Activated T-cell treated with anti-CD3 and anti-CD28 coated beads for 1 hour (primary cell): ENCODE measurements at places on chromosomes 1 and 21.

DNA sequence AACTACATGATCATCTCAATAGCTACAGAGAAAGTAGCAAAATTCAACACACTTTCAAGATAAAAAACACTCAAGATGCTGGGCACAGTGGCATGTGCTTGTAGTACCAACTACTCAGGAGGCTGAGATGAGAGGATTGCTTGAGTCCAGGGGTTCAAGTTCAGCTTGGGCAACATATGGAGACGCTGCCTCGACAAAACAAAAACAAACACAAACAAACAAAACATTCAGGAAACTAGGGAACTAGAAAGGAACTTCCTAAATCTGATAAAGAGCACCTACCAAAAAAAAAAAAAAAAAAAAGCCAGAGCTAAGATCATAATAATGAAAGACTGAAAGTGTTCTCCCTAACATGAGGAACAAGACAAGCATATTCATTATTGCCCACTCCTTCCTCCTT, 22.8 kb upstream of the RNF186 start:
- DNase-seq, result no peak

DNA sequence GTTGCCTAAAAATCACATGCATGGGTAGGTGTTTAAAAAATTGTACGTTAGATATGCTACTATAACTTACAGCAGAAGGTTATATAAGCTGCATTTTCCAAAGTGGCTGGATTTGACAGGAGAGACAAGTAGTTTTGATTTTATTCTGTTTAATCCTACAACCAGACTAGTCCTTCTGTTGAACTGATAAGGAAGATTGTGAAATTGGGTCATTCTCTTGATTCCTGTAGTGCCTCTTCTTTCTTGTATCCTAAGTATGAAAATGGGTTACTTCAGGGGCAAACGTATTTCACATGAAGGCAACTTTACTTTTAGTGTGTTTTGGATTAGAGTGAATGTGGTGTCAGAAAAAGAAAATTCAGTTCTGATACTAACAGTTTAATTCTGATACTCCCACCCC, 19.0 kb downstream of the CDC42 start:
- DNase-seq, result no peak

DNA sequence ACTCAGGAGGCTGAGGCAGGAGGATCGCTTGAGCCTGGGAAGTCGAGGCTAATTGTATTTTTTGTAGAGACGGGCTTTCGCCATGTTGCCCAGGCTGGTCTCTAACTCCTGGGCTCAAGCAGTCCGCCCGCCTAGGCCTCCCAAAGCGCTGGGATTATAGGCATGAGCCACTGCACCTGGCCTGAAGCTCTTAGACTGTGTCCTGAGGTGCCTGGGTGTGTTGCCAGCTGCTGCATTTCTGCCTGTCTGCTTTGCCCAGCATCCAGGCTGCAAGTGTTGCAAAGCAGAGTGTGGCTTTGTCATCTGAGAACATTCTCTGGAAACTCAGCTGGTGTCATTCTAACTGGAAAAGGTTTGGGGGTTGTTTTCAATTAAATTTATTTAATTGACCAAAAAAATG, 105.0 kb downstream of the HUNK start:
- no peak for DNase-seq

DNA sequence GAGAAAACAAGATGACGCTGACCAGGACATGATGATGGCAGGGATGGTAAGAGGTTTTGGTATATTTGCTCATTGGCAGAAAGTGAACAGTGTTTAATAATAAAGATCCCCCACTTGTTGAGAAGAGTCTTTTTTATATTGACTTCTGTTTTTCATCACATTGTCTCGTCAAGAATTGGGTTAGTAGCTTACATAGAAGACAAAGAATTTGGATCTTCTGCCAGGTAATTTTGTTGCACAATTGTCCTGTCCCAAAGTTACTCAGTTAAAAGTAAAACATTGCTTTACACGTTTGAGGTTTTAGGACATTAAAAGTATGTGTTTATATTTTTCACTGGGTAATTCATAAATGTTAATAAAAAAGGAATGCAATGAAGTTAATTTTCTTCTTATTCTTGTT, 48.3 kb upstream of the LAMC2 start:
- no peak for DNase-seq

GRCh38 chr1:177983482-177984135, 13.8 kb upstream of the SEC16B start:
- no peak for DNase-seq

DNA sequence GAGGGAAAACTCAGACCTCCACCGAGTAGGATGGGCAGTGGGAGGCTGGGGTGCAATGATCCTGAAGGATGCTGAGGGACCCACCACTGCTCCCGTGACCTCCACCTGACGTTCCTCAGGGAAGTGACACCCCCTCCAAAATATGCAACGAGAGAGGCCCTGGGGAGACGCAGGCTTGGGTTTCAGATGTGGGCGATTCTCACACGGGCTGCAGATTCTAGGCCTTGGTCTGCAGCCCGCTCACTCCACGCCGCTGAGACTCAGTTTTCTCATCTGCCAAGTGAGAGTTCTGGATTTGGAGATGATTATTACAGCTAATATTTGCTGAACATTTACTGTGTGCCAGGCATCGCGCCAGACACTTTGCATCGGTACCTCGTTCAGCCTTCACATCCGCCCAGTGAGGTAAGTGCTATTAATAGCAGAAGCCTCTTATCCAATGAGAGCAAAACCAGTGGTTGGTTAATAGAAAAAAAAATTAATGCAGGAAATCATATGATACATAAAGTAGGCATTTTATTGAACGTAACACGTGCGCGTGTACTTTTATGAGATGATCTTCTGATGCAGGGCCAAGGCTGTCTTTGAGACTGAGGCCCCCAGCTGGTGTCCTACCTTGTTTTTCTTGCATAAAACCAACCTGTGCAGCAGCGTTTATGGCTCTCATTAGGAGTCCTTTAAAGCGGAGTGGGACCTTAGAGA, 102.0 kb upstream of the RUNX3 start:
- DNase-seq, result peak; percentile 44

- no peak for DNase-seq
Observed at GRCh38 chr1:41783189-41783639, 135.5 kb downstream of the HIVEP3 start.

- DNase-seq, result no peak
Observed at GRCh38 chr1:32195972-32196823, 4.2 kb upstream of the CCDC28B start.

DNA sequence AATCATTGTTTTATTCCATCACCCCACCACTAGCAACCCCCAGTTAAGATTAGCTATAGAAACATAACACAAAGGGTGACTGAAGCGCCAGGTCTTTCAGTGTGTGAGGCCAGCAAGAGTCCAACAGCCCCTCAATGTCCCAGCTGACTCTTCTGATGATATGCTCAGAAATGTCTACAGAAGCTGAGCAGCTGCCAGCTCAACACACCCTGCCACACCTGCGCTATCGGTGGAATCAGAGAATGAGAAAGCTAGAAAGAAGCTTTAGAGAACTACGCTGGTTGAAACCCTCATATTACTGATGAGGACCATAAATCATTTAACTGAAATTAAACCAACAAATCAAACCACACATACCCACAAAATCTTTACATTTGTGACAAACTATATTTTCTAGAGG, 116.2 kb downstream of the SLC45A1 start:
- DNase-seq, result no peak

DNA sequence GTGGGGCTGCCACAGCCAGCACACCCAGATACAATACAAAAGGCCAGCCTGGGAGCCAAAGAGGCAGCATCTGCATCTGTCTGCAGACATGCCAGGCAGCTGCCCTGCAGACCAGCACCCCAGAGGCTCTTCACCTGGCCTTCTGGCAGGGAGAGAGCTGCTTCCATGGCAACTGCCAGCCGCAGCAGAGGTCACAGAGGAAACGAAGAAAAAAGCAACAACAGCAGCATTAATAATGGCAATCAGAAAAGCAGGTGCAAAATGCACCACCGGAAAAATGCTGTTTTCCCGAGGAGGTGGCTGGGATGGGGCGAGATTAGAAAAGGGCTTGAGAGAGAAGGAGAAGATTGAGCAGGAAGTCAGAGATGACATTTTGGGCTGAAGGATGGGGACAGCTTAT, 309.5 kb downstream of the PCP4 start:
- DNase-seq, result no peak

- DNase-seq, result no peak
Observed at GRCh38 chr1:4046836-4047461, 146.9 kb upstream of the C1orf174 start.

GRCh38 chr1:73310797-73311381, 887.1 kb downstream of the LRRIQ3 start:
- DNase-seq, result no peak

DNA sequence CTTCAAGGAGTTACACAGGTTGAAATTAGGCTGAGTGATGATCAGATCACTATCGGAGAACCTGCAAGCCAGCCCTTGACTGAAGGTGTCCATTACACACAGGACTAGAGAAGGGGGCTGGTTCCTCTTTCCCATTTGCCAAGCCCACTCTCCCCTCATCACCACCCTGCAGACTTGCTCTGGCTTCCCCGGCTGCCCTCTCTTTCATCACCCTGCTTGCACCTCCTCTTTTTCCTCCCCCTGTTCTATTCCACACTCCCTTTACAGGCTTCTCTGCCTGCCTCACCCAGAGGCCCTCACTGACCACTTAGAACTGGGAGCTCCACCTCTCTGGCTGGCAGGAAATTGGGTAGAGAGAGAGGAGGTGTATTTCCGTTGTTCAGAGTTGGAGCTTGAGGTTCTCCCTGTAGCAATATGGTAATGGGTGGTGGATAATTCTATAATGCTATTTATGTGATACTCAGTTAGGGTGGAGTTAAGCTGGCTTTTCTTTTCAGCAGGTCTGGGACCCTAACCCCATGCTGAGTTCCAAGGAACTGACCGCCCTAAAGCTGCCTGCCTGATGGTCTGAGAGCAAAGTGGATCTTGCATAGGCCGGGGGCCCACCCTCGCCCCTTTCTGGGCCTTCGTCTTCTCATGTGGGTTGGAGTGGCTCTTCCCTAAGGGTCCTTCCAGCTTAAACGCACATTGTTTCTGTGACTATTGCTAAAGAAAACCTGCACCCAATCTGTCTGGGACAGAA, 111.8 kb upstream of the ADAR start:
- no peak for DNase-seq

DNA sequence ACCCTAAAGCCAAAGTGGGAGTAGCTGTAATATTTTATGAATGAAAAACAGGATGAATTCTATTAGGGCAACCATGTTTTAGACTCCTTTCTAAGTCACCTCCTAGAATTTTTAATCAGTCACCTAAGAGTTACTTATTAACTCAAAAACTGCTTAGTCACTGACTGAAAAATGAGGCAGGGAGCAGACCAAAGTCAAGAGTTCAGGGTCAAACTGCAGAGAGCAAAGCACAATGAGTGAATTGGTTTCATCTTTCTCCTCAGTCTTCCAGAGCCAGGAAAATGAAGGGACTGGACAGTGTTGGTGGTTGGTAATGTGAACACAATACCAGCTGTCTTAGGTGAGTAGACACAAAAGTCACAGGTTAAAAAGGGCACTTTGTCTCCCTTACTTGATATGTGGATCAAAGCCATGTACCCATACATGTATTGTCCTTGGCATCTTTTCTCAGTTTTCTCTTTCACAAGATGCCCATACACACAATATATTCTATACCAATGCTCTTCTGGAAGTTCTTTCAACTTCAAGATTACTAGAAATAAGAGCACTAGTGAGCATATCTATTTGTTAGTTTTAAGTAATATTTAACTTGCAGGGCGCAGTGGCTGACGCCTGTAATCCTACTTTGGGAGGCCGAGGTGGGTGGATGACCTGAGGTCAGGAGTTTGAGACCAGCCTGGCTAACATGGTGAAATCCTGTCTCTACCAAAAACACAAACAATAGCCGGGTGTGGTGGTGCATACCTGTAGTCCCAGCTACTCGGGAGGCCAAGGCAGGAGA, 42.2 kb downstream of the ATP1B1 start:
- DNase-seq, result no peak

DNA sequence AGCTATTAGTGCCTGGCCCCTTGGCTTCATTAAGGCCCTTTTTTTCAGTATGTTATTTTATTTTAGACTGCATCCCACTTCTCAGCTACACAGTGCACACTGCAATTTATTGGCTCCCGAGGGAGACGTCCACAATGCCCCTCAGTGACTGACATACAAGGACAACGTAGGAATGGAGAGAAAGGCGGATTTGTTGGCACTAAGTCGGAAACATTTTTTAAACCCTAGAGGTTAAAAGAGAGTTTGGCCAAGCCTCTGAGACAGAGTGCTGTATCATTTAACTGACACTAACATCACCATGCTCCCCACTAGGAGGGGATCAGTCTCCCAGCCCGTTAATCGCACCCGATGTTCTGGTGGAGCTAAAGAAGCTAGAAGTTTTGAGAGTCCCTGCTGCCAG, 45.7 kb upstream of the FOXD3 start:
- no peak for DNase-seq

GRCh38 chr1:171421413-171422020, 63.8 kb upstream of the PRRC2C start:
- no peak for DNase-seq

DNA sequence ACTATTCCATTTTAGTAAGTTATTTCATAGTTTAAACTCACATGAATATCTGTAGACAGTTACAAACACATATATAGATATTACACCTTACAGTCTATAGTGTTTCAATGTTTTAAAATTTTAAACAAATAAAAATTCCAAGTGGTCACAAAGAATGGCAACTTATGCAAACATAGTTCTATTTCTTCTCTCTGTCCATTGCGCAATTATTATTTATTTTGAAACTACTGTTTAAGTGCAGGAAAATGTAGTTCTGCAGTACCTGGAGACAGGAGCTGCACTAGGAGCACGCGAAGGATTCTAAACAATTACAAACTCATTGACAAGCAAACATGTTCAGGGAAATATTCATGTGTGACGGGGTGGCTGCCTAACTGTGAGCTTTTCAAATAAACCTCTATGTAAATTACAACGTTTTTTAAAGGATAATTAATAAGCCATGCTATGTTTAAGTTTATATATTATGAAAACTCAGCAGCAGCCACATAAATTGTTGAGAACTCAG, 312.0 kb upstream of the DUSP10 start:
- DNase-seq, result no peak

DNA sequence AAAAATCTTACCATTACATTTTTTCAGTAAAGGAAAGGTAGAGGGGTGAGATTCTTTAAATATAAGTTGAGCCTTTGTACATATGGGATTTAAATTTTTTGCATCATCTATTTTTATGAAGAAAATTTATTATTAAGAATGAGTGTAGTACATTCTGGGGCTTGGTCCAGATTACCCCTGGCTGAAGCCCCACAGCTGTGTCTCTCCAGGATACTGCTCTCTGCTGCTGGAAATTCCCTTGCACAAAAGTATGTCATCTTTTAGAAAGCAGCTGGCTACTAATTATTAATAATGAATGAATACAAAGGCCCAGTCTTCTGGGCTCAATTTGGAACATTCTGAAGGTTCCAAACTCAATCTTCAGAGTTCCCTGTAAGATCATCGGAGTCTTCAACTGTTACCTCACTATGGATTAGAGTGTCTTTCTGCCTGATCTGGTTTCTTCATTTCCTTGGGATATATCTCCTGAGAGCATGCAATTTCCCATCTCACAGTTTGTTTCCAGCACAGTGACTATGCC, 428.6 kb upstream of the BRINP3 start:
- no peak for DNase-seq

GRCh38 chr1:29355375-29355774, 119.1 kb downstream of the PTPRU start:
- DNase-seq, result no peak
